ENCODE measurements at places on chromosomes 6 and 20.

- DNase-seq, result no peak
Measured at GRCh38 chr20:57922083-57922482, 212.3 kb upstream of the PMEPA1 start.

DNA sequence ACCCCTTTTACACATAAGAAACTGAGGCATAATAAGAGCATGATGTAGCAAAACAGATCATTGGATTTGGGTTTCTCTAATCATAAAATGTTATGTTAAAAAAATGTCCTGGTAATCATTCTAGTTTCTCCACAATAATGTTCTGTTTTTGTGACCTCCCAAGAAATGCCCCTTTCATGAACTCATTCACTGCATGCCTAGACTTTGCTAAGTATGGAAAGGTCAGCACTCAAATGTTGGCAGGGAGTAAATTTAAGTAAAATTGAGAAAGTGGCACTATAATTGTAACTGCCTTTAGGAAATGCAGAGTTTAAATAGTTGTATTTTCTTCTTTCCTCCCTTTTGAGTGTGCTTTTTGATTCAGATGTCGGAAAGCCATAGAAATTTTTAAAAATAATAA is 48.5 kb upstream of the ID4 start:
- no peak for DNase-seq

- peak; percentile 30 for DNase-seq
Measured at GRCh38 chr6:108556866-108557493, 3.7 kb upstream of the FOXO3 start.

GRCh38 chr20:22703843-22704242 is 119.5 kb upstream of the FOXA2 start:
- no peak for DNase-seq

GRCh38 chr6:38241200-38241871 is 398.4 kb downstream of the BTBD9 start:
- DNase-seq, result no peak

DNA sequence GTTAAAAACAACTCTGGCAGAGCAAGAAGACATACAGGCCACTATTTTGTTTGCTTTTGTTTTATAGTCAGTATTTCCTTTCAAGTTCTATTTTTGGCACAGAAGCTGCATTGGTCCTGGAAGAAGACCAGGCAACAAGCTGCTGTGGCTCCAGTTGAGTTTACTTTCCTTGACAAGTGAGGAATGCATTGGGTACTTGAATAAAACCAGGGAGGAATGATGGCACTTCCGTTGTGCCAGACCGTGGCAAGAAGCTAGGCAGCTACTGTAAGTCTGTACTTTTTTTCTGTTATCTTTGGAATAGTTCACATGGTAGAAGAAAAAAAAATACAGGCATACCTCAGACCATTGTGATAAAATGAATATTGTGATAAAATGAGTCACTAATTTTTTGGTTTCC is 66.3 kb downstream of the NCOA3 start:
- DNase-seq, result no peak

DNA sequence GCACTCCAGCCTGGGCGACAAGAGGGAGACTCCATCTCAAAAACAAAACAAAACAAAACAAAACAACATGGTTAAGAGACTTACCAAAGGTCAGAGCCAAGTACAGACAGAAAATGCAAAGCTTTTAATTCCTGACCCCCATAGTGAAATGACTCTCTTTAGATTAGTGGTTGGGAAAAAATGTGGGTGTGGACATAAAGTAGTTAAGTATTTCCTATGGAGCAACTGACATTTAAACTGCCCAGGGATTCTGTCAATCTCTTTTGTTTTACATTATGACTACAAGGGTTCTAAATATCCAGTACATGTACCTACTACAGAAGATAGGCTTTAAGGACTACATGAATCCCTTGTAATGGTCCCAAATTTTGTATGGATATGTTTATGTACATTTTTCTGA is 75.1 kb downstream of the IRAK1BP1 start:
- DNase-seq, result no peak

DNA sequence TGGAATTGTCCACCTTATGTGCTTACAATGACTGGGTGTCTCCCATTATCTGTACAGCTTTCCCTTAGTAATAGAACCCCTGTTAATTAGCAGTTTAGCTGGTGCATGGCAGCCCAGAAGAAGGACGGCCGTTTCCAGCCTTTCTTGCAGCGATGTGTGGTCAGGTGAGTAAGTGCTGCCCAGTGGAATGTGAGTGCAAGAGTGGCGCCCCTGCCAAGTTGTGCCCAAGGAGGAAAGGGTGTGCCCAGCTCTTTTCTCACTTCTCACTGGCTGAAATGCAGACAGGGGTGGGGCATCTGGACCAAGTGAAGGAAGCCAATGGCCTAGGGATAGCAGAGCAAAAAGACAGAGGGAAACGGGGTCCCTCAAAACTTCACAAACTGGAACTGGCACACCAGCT is 296.8 kb downstream of the PREX1 start:
- no peak for DNase-seq

DNA sequence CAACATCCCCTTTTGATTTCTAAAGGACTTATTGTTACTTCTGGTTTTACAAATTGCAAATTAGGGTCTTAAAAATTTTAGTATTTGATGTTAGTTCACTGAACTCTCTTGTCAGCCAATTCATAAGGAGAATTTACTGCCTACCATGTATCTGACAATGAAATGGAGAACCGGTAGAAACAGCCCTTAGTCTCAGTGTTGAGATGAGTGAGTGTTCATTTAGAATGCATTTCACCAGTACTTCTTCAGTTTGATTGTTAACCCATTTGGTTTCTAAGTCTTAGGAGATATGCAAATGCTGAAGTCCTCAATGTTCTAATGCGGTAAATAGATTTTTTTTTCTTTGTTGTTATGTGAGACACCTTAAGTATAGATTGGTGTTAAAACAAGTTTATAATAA is 616.3 kb upstream of the FLRT3 start:
- no peak for DNase-seq

GRCh38 chr6:9646342-9647070 is 768.4 kb downstream of the TFAP2A start:
- no peak for DNase-seq

DNA sequence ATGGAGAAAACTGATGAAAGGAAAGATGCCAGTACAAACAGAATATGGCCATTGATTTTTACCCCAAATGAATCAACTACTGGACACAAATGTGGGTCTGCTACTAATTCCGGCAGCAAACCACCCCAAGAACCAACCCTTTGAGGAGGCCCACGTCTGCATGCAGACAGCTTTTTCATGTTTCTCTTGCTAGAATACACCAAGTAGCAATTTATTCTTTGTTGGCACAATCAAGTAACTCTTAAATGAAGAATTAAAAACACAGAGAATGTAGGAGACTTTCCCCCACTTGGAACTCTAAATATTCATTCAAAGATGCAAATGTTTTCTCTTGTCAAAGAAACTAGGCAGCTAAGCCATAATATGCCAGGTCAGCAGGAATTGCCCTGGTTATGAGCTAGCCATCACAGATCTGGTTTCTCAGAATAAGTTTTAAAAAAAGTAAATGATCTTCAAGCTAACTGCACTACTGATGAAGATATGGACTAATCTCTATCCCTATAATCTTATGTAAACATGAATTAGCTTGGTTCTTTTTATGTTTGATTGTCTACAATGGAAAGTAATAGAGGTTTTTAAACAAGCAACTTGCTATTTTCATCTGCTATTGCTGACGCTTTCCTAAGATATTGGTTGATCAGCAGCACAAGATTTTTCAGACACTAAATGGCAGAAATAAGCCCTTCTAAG is 163.1 kb upstream of the THEMIS start:
- DNase-seq, result no peak

DNA sequence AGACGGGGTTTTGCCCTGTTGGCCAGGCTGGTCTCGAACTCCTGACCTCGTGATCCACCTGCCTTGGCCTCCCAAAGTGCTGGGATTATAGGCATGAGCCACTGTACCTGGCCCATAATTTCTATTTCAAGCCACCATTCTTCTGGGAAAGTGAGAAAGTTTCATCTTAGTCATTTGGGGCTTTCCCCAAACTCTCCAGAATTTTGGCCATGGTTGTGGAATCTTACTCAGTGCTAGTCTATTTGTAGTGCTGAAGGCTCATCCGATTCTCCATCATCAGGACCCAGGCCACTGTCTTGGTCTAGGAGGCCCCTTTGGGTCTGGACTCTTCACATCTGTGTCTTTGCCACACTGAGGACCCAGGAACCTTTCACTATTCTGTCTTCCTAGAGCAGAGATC is 164.9 kb downstream of the EYA2 start:
- no peak for DNase-seq

GRCh38 chr6:19731282-19731681 is 105.9 kb upstream of the ID4 start:
- DNase-seq, result no peak

GRCh38 chr6:88992741-88993552 is 29.5 kb upstream of the RNGTT start:
- DNase-seq, result no peak
